ENCODE measurements at places on chromosomes 6 and 20.

GRCh38 chr6:13615792-13616120, 621 bp downstream of the NOL7 start:
- peak; percentile 48 for DNase-seq

DNA sequence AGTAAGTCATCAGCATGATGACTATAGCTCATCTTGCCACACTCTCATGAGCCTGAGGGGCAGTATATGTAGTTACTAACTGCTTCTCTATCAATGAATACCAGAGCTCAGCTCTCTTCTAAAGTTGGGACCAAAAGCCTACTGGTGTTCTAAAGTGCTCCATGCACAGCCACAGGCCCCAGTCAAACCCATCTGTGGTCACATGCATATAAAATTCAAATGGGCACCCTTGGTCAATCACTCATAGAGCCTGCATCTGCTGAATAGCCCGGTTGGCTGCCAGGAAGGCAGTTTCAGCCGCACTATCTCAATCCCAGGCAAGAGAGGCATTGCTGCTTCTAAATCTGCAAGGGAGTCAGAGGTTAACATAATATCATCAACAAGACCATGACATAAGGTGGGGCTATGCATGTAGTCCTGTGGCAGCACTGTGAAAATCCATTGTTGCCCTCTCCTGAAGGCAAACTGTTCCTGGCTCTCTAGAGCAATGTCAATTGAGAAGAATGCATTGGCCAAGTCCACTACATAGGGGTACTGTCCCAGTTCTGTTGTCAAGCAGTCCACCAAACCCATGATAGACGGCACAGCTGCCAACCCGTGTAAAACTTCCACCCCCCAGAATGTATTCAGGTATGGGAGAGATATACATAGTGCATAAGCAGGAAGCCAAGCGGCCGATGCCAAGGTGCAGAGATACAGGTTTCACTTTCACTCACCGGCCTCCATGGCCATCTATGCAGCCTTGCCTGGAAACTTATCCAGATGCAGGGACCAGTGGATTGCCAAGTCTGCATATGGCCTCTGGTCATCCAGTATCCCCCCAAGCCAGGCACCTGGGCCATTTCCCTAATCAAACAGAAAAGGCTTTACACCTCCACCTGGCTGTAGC, 76.2 kb downstream of the ALDH8A1 start:
- no peak for DNase-seq

DNA sequence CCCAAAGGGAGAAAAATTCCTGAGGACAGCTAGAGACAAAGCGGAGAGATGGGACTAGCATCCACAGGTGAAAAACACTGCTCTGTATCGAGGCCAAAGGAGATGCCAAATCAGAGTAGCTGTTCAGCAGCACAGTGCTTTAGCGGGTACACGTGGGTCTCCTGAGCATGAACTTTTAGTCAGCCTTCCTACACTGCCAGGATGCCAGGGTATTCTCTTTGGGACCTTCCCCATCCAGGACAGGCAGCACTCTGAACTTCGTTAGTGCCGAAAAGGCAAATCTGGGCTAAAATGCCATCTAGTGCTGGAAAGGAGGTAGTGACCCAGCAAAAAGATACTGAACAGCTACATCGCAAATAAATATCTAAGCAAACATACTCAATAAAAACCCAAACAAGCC, 64.9 kb downstream of the C6orf58 start:
- DNase-seq = peak; percentile 26

GRCh38 chr6:118298476-118299427, 249.3 kb upstream of the PLN start:
- DNase-seq = peak; percentile 18

GRCh38 chr6:3664625-3665041, 86.9 kb downstream of the PXDC1 start:
- DNase-seq = peak; percentile 5

GRCh38 chr6:127932708-127933107, 31.9 kb upstream of the THEMIS start:
- no peak for DNase-seq

Measured in fibroblast of gingiva (primary cell).